Renal cortical epithelial cell (primary cell): ENCODE measurements at places on chromosomes 2 and 18.

DNA sequence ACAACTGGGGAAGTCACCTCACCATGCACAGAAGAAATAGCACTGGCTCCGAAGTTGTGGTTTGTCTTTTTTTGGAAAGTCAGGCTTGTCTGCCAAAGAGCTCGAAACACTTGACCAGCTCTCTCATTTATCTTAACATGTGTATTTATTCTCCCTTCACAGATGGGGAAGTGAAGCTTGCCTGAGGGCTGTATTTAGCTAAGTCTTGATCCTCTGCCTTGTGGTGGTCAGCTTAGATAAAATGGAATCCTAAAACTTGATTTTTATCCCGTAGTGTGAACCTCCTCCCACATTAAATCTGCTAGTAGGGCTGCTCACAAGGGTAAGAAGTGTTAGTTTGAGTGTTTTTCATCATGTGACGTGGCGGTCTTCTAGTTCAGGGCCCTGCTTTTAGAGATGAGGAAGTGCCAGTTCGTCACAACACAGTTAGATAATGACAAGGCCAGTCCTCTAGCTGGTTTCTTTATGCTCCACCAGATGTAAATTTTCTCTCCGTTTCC, 89.7 kb downstream of the TMEM247 start:
- no peak for DNase-seq

DNA sequence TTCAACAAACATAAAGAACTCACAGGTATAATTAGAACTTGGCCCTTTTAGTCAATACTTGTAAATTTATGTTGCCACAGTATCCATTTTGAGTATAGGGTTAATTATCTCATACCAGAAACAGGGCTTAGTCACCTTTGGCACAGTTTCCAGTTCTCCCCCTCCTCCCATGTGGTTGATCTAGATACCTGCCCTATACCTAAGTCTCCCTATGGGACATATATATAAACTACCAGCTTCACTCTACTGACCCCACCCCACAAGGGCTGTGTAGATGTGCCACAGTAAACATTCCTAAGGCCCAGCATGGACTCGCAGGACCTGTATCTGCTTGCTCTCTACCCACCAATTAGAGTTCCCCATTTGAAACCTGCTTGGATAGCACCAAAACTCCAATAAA, 371.7 kb upstream of the RND3 start:
- DNase-seq: no peak

GRCh38 chr2:6755456-6755855, 110.3 kb downstream of the CMPK2 start:
- DNase-seq: no peak

DNA sequence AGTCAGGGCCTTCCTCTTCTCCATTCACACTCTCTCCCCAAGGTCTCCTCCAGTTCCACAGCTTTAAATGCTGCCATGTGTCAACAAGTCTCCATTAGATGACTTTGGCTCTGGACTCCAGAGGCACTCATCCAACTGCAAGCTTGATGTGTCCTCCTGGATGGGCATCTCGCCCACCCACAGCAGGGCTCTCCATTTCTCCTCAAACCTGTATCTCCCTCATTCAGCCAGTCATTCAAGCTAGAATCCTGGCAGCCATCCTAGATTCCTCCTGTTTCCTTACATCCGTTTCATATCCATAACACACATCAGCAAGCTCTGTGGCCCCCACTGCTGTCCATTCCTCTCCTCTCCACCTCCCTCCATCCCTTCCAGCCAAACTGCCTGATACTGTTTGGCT, 88.4 kb upstream of the AFF3 start:
- DNase-seq: no peak

GRCh38 chr18:48581206-48581605, 42.4 kb downstream of the CTIF start:
- no peak for DNase-seq

DNA sequence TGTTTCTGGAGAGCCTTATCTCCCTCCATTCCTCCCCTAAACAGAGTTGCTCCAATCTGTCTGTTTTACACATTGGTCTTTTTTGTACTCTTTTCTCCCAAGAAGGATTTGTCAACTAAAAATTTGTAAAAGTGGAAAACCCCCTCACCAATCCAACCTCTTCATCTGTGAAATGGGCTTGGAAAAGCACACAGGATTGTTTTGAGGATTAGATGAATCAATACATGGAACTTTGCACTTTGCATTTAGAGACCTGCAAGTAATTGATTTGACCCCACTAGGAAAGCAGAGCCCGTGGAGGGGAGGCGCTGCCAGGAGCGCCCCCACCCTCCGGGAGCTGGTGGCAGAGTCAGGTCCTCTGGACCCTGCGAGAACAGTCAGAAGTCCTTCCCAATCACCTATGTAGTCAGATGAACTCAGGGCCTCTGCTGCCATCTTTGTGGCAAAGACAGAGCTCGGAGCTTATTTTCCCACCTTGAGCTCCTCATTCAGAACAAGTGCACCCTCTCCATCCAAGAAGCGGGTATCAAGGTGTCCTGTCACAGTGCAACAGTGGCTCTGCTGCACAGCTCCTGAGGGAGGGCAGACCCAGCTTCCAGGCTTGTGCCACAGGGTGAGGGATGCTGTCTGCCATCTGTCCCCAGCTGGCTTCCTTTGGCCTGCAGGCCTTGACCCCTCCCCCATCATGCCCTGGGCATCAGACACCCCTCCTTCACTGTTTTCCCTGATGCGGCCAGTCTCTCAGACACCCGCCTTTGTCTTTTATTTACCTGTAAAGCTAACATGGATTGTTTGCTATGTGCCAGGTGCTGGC, 1.7 kb upstream of the TMEM185B start:
- DNase-seq: no peak

- no peak for DNase-seq
Observed at GRCh38 chr2:170821531-170822289, 5.0 kb downstream of the GAD1 start.
